ENCODE measurements at places on chromosomes 7 and 10.

DNA sequence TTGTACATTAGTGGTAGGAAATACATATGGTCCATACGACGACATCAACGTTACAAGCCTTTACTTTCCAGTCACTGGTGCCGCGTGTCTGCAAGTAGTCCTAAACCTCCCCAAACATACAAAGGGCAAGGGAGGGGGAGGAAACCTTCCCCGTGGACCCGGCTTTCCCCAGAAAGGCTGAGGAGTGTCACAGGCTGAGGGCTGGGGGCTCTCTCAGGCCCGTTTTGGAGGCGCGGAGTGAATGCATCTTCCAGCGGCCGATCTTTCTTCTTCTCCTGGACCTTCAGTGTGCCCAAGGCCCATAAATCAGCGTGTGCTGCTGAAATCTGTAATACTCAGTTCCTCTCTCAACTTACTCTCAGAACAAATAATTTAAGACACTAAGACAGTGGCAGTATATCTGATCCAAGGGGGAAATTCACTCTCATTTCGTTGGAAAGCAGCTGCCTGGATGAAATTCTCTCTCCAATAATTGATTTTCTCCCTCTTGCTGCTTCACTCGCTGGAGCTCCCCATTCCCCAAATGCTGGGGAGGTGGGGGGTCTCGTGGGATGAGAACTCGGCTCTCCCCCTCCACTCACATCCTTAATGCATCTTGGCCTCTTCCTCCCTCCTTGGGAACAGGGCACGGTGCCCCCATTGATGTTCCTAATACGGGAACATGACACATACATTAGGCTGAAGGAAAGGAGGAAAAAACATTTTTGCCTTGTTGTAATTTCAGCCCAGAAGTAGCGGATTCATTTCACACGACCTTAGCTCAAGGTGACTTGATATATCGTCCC, 126.1 kb downstream of the ADARB2 start:
- DNase-seq = no peak

DNA sequence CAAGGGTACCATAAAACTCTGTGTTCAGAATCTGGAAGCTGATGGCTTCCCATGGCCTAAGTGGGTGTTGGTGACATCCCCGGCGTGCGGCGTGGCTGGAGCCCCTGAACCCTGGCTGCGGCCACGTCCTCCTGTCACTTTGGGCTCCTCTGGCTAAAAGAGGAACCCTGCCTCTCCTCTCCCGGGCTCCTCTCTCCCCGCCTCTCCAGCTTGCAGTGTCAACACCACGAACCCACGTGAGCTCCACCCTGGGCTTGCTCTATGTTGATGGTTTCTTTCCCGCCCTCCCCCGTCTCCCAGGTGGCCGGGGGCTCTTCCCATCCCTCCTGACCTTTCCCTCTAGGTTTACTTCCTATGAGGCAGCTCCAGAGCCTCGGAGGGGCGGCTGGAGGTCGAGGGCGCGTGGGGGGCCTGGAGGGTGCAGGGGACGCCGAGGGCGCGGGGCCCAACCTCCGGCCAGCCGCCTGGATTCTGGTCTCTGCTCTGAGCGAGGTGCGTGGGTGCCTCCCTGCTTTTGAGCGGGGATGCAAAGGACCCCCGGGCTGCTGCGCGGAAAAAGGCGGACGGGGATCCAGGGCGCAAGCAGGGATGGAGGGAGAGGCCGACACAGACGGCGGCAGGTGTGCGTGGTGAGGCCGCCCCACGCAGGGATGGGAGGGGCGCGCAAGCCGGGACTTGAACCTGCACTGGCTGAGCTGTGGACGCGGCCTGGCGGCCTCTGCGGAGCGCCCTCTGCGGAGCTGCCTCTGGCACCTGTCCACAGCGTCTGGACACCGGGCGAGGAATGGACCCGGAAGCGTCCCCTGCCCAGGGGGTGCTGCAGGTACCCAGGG, 115.5 kb upstream of the DIP2C start:
- DNase-seq = no peak

- no peak for DNase-seq
Measured at GRCh38 chr7:70131817-70132216, 533.5 kb downstream of the AUTS2 start.

DNA sequence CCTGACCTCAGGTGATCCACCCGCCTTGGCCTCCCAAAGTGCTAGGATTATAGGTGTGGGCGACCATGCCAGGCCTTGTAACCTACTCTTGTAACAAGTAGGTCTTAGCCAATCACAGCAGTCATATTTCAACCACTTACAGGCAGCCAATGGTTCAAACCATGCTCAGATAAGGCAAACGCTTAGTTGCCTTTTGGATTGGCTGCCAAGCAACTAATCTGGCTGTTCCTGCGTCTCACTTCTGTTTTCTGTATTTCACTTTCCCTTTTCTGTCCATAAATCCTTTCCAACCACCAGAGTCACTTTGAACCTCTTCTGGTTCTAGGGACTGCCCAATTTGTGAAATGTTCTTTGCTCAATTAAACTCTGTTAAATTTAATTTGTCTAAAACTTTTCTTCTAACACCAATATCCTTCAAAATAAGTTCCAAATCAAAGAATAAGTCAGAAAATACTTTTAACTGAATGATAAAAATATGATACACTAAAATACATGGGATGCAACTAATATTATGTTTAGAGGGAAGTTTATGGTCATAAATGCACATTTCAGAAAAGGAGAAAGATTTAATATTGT, 19.1 kb upstream of the PRF1 start:
- DNase-seq = no peak

DNA sequence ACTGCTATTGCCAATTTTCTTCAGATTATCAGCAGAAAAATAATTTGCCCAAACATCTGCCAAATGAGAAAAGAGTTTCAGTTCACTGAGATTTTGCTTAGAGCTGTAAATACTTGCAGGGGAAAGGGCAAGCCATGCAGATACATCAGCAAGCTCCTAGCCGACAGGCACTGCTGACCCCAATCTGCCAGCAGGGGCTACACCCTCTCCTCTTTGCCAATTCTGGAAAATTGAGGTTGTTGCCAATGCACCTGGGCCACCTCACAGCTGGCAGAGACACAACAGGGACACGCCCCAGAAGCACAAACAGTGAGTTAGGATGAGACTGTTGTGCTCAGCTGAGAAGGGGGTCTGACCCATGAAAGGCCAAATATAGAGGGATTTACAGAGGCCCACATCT, 129.5 kb upstream of the MYO3A start:
- no peak for DNase-seq

- DNase-seq = no peak
Measured at GRCh38 chr10:78175444-78176015, 141.9 kb downstream of the RPS24 start.

DNA sequence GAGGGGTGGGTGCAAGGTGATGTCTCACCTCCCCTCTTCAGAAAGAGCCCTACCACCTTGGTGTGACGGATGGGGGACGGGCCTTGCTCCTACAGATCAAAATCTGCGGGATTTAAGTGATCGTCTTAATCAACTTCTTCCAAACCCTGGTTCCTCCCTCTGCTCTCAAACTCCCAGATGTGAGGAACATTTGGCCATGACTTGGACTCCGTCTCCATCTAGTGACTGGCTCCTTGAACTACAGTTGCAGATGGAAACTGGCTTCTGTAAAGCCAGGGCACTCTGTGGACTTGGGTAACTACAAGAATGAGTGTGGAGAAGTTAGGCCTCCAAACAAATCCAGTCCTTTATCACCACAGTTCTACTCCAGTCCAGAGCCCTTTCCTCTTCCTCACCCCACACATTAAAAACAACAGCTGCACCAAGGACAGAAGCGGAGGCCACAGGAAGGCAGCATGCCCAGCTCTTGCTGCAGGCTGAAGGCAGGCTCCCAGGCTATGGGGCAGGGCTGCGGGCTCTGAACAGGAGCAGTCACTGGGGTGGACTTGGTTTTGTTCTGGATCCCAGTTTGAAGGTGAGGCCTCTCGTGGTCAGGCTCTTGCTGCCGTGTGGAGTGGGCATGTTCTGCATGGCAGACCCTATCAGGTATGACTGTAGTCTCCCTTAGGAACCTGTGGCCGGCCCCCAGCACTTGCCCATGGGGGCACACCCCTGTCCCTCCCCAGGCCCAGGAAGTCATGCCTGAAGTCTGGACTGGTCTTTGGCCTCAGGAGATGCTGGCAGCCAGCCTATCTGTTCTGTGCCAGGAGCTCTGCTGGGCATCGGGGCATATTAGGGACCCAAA, 79.4 kb downstream of the VWC2 start:
- no peak for DNase-seq

All from foreskin keratinocyte (primary cell).